ENCODE measurements at places on chromosomes 12 and 14.

DNA sequence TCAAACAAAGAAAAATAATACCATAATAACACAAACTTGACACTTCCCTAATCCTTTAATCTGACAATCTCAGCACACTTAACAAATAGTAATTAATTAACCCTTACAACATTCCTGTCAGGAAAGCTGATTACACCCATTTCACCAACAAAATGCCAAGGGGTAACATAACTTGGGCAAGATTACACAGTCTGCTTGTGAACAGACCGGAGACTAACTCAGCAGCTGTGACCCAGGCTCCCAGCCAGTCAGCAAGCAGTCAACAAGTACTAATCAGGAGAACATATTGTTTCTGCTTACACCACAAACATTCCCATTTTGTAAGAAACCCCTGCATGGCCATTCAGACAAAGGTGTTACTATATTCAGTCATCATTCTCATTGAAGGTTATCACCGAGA lies 592.5 kb upstream of the FLRT2 start:
- DNase-seq: no peak

GRCh38 chr12:89568484-89568883 lies 42.6 kb upstream of the POC1B start:
- no peak for DNase-seq

- DNase-seq: no peak
Observed at GRCh38 chr12:120376934-120377572, 8.1 kb upstream of the MSI1 start.

- no peak for DNase-seq
Observed at GRCh38 chr12:8911606-8912268, 2.6 kb upstream of the PHC1 start.

DNA sequence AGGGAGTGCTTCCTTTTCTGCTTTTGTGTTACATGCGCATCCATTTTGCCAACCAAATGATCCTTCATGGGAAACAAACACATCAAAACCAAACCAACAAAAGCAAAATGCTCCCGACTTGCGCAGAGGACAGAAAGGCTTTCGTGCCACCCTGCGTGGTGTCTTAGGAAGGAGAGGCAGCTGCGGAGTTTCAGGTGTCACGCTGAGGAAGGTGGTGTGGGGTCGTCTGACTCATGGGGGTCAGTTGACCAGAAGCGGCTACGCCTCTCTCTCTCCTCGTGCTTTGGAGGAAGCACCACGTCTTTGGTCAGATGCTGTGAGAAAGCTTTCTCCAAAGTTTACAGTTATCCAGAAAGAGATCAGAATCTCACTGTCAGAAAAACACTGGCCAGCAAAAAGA lies 7.9 kb downstream of the EMP1 start:
- no peak for DNase-seq

DNA sequence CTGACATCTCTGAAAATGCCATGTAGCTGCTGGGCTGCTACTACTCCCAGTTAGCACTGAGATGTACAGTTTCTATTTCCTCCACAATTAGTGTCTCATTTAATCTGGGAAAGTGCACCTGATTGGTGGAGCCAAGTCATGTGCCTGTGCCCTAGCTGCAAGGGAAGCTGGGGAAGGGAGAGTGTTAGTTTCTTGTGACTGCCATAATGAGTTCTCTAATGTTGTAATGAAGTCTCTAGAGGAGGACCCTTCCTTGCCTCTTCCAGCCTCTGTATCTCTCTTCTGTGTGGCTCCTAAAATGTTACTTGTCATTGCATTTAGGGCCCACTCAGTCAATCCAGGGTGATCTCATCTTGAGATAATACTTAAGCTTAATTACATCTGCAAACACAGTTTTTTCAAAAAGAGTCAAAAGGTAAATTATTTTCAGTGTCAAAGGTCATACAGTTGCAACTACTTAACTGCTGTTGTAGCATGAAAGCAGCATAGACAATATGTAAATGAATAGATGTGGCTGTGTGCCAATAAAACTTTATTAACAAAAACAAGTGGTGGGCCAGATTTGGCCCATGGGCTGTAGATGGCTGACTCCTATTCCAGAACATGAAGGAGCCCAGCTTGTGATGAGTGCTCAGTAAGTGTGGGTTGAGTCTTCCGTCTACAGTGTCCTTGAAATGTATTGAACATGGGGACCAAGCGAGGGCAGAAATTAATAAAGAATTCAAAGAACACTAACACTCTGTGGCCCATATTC lies 137.2 kb upstream of the MAP1LC3B2 start:
- no peak for DNase-seq

- no peak for DNase-seq
Observed at GRCh38 chr14:81450100-81450531, 50.0 kb upstream of the STON2 start.

DNA sequence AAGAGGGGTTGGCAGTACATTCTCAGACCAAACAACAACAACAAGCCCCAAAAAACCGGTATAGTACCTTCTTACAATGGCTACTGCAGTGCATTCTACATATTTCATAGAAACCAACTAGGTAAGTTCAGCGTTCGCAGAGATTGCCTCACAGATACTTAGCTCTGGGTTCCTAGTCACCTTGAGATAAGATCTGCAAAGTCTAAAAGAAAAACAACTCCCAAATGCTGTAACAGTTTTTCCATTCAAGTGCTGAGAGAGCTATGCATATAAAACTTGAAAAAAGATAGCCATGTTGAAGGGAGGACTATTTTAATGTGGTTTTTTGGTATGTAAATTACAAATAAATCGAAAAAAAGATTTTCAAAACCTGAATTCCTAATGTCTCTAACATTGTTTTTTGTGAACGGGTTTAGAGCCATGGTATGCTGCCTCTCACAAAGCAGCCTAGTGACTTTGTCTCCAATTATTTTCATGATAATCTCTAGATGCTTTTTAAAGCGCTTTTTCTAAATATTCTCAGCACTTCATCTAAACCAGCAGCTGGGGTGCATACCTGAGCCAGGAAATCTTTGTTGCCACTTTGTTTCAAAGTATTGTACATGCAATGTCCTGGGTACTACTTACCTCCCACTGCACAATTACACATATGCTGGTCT lies 56.6 kb upstream of the CRACR2A start:
- peak; percentile 29 for DNase-seq

Data from epithelial cell of prostate (primary cell).